ENCODE measurements at places on chromosomes 3 and 15.

DNA sequence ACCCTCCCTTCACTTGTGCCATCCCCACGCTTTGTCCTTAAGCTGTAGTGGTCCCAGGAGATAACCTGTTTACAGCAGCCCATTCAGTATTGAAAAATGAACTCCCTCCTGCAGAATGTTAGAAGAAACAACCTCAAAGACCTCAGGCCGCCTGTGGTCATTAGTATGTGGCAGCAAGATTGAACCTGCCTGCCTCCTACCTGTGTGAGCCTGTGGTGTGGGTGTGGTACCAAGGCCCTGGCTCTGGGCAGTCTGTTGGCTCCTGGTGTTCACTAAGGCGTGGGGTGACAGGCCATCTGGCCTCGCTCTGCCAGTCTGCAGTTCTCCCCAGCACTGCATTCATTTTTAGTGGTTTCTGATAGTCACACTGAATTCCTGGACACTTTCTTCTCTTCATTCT, 21.0 kb downstream of the LSM3 start:
- DNase-seq = no peak

DNA sequence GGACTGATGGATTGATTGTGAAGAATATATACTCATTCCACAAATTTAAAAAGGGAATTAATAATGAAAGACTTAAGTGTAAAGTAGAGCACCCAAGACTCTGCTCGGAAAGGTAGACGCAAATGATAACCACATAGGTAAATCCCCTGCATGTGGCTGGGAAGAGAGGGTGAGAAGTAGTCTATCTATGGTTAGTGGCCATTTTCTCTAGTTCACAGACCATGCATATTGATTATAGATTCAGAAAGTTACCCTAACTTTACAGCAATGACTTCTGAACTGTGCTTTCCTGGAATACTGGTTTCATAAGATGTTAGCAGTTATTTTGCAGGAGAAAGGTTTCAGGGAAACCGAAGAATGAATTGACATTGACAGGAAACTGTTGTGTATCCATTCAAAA, 51.7 kb downstream of the CASR start:
- no peak for DNase-seq

GRCh38 chr15:64892847-64893403, 18.8 kb upstream of the ANKDD1A start:
- DNase-seq = no peak

- DNase-seq = no peak
Observed at GRCh38 chr3:69567710-69568052, 171.6 kb upstream of the MITF start.

DNA sequence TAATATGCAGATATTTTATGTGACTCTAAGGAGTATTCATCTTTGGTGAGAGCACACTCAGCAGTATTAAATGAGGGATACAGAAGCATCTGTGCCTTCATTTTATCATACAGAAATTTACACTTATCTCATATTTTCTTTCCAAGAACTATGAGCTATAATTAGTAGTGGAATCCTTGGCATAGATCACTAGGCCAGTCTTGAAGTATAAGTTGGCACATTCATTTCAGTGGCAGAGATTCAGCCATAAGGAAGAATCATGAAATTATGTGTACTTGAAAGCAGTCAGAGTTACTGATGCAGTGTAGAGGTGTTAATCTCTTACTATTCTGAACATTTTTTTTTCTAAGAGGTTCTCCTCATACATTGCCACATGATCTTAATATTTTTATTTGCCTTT, 393.6 kb upstream of the GOLIM4 start:
- DNase-seq = no peak

- no peak for DNase-seq
Observed at GRCh38 chr3:82347585-82347984, 586.1 kb upstream of the GBE1 start.

- no peak for DNase-seq
Observed at GRCh38 chr15:40061212-40061901, 22.4 kb upstream of the SRP14 start.

DNA sequence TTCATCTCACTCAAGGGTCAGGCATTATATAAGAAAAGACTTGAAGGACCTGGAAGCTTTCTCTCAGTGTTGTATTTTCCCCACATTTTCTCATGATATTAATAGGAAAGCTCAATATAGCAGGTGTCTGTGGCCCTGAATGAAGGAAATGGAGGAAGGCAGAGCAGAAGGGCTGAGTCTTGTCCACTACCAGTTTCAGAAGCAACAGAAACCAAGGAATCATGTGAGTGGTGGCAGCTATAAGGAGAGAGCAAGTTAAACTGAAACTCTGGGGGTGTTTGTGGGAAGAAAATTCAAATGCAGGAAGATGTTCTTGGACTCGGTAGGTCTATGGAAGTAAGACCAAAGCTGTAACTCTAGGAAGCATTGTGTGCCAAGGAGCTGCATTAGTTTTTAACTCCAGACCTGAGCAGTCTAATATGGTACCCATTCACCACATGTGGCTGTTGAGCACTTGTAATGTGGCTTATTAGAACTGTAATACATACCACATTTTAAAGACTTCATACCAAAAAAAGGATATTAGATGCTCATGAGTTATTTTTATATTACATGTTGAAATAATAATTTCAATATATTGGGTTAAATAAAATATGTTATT, 278.8 kb upstream of the GADL1 start:
- DNase-seq = no peak

DNA sequence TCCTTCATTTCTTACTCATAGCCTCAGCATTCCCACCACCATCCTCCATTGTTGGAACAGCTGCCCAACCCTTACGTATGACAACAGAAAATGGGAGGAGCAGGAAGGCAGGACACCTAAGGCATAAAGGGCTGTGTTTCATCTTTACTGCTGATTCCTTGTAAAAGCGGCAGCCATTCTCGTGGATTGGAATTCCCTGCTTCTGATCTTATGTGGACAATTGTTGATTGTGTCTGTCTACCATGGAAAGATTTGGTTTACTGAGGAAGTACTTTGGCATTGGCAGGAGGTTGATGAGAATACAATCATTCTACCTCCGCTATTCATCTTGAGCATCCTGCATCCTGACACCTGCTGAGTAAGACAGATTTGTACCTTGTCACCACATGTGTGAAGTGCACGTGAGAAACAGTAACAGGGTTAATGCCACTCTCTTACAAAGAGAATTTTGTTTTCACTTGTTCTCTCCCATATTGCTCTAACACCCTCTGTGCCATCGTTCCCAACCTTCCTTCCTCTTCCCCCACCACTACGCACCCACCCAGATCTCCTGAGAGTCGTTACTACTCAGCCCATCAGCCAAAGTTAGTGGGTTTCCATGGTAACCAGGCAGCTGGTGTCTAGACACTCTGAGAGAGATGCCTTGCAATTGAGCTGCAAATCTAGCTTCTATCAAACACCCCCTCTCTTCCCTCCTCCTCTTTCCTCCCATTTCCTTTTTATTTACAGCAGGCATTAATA, 75.7 kb downstream of the GAP43 start:
- no peak for DNase-seq

DNA sequence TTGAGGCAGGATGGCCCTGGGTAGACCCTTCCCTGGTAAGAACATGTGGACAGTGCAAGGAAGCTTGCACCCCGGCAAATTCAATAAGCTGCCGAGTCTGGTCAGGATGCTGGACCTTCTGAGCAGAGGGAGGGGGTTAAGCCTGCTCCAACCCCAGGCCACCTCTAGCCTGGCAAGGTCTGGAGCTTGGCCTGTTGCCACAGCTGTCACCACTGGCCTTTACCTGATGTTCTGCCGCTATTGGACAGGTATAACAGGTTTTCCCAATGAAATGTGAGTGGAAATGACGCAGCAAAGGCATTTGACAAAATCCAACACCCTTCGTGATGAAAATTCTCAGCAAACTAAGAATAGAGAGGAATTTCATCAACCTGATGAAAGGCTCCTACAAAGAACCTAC, 699 bp upstream of the MESP1 start:
- DNase-seq = no peak

- DNase-seq = no peak
Observed at GRCh38 chr3:34619990-34620389, 821.6 kb downstream of the PDCD6IP start.

DNA sequence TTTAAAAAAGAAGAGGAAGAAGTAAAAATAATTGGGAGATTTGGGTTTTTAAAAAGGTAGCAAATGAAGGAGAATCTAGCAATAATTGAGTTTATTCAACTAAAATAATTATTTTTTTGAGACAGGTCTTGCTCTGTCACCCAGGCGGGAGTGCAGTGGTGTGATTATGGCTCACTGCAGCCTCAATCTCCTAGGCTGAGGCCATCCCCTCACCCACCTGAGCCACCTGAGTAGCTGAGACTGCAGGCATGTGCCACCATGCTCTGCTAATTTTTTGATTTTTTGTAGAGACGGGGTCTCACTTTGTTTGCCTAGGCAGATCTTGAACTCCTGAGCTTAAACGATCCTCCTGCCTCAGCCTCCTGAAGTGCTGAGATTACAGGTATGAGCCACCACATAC, 27.7 kb upstream of the ARF4 start:
- DNase-seq = no peak

GRCh38 chr15:81338170-81339007, 14.4 kb upstream of the STARD5 start:
- DNase-seq = no peak

GRCh38 chr15:56365075-56365711, at the start of gene TEX9:
Gene TEX9 (plus strand): TSS chr15:56365426. CDS start chr15:56365451, 25 bp downstream.
- DNase-seq = peak; percentile 79

DNA sequence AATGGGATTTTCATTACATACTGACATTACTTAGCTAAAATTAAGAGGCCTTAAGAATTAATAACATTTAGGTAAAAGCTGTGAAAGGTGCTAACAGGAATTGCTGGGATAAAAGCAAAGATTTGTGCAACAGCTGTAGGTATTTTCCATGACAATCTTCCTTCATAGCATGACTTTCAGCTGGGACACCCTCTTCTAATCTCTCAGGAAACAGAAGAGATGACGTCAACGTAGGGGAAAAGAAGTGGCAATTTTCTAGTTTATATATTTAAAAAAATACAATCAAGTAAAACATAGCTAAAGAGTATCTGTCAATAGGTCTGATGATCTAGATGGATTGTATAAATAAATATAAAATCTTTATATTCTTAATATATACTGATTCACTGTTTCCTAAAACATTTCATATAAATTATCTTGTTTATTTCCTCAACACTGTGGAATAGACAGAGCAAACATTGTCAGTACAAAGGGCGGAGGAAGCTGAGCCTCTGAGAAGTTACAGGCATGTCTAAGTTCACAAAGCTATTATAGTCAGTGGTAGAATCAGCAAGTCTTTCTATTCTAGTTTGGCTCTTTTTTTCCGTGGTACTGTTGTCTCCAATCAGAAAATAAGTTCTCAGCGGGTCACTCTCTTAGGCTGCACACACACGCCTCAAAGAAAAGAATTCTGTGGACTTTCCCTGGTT, 217.0 kb downstream of the P3H2 start:
- no peak for DNase-seq

- DNase-seq = no peak
Observed at GRCh38 chr3:194993896-194994295, 277.1 kb downstream of the XXYLT1 start.

DNA sequence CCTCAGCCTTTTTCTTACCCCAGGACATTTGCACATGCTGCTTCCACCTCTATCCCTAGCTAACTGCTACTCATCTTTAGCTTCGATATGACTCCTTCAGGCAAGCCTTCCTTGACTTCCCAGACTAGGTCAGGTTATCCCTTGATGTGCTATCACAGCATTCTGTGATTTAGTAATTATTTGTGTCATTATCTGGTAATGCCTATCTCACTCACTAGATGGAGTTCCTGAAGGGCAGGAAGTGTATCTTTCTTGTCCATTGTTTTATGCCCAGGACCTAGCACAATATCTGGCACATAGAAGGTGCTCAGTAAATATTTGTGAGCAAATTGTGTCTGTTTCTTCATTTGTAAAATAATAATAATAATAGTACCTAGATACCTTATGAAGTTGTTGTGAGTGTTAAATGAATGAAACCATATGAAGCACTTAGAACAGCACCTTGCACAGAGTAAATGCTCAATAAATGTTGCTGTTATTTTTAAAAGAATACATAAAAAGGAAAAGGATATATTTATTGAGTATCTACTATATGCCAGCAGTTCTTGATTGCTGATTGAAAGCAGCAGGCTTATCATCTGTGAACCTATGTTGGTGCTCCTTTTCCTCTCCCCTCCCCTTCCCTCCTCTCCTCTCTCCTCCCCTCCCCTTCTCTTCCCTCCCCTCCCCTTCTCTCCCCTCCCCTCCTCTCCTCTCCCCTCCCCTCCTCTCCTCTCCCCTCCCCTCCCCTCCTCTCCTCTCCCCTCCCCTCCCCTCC, 31.5 kb downstream of the SQOR start:
- DNase-seq = no peak

DNA sequence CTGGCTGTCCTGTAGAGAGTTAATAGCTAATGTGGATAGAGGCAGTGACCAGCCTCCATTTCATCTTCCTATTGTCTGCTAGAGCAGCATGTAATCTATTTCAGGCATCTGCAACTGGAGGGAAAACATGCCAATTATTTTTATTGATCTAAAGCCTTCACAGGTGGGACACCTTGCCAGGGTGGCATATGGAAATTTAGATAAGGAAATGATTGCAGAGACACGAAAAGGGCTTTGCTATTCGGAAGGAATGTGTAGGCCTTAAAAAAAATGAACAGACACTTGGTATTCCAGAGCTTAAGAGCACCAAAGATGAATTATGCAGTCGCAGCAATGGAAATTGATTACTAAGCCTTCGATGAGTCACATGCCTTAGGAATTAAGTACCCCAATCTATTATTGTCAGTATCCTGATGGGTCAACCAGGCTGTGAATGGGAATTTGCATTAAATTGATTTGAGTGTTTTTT, 454.7 kb downstream of the SQOR start:
- DNase-seq = no peak

DNA sequence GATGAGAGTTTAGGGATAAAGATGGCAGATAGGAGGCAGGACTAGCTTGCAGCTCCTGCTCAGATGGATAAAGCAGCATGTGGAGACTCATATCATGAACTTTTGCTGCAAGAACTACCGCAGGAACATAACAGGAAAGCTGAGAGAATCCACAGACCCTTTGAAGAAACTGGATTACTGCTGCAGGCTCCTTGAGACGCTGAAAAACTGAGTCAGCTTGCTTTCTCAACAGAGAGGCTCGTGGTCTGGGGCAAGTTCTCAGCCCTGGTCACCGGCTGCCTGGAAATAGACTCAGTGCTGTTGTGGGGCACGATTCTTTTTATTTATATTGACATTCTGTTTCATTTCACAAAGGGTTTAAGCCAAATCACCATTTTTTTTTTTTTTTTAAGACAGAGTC, 28.8 kb upstream of the TRIM59 start:
- no peak for DNase-seq

GRCh38 chr3:113110267-113110666, 101.1 kb upstream of the BOC start:
- DNase-seq = no peak

- no peak for DNase-seq
Observed at GRCh38 chr3:63927422-63928280, 15.5 kb upstream of the SCAANT1 start.

Measured in NCI-H1417 treated with DMSO at 0.1 percent for 48 hours (cell line).